ENCODE measurements at places on chromosomes 5 and 9.

- DNase-seq: no peak
Observed at GRCh38 chr5:62306896-62307689, 1.1 kb downstream of the KIF2A start.

DNA sequence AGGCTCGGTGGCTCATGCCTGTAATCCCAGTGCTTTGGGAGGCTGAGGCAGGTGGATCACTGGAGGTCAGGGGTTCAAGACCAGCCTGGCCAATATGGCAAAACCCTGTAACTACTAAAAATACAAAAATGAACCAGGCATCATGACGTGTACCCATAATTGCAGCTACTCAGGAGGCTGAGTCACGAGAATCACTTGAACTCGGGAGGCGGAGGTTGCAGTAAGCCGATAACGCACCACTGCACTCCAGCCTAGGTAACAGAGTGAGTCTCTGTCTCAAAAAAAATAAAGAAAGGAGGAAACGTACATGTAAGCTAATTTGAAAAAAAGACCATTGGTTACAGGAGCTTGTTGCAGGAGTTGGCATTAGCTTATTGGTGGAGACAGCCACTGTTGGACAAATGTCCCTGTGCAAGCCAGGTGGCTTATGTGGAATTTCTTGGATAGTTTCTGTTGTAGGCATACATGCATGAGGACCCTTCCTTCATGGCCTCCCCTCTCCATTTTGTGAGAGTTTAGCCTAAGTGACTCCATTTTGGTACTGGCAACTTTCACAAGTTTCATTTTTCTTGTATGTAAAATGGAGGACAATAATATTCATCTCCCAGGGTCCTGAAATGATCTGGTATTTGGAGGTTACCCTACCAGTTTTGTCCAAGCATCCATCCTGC lies 16.8 kb upstream of the RAB14 start:
- no peak for DNase-seq

- DNase-seq: no peak
Observed at GRCh38 chr5:83848941-83849340, 128.3 kb upstream of the HAPLN1 start.

GRCh38 chr9:105157171-105157583 lies 87.3 kb upstream of the SLC44A1 start:
- peak; percentile 49 for DNase-seq

DNA sequence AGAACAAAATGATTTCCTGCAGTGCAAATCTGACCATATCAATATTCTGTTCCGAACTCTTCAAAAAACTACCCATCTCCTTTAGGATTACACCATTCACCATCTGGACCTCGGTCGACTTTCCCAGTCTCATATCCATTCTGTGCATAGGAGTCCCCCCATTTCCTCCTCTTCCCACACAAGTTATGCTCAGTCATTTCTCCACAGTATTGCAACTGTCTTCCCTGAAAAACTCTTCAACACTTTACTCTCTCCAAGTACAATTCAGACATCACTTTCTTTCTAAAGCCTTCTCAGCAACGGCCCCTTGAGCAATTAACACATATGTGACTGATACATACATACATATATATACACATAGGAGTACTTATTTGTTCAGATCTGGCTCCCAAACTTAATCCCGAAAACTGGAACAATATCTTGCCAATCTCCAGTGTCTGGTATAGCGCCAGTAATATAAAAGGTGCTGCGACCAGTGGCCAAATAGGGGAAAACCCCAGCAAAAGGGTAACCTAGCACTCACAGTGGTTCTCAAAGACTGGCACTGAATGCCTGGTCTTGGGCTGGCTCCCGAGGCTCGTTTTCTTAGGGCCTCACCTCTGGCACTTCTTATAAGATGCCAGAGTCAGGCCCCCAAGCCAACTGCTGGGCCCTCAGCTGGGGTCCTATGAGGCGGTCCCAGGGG lies 629 bp downstream of the ZBTB26 start:
- DNase-seq: no peak

DNA sequence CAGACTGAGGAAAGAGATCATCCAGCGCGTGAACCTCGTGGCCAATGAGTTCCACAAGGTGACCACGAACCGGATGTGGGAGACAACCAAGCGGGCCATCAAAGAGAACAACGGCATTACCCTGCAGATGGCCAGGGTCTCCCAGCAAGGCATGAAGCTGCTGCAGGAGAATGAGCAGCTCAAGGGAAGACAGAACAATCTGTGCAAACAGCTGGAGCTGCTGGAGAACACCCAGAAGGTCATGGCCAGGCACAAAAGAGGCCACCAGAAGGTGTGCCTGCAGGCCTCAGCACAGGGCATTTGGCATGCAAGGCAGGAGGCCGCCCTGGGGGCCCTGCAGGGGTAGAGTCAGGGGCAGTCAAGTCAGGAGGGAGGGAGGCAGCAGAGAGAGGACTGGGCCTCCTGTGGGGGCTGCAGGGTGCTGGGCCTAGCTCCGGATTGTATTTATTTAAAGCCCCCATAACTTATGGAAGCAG lies 4.2 kb downstream of the PTRH1 start:
- DNase-seq: no peak

DNA sequence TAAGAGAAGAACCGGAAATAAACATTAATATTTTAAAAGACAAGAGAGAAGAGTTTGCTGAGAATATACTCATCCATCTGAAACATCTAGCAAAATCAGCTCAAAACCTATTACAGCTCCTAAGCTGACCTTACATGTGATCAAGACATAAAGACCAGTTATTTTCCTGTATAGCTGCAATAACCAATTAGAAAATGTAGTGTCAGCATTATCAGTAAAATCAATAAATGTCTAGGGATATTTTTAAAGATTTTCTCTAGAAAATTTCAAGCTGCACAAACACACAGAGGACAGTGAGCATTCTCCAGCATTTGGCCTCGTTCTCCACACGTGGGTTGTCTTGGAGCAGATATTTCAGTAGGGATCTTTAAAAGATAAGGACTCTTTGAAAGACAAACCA lies 127.6 kb upstream of the CACNA1B start:
- no peak for DNase-seq

GRCh38 chr9:76465442-76466298 lies 6.7 kb downstream of the GCNT1 start:
- no peak for DNase-seq

- DNase-seq: no peak
Observed at GRCh38 chr5:146240951-146241350, 37.5 kb downstream of the RBM27 start.

DNA sequence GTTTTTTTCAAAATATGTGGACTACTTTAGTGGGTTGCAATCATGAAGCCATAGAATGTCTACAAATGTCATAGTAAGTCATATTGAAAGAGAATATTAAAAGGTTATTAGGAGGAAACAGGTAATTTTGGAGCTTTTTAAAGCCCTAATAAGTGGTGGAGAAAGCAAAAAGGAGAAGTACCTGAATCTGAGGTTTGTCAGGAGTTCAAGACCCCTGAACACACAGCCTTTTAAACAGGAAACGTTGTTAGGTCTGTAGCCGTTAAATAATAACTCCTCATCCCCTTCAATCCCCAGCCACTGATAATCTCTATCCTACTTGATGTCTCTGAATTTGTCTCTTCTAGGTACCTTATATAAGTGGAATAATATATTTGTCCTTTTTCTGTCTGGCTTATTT lies 51.1 kb downstream of the SPEF2 start:
- no peak for DNase-seq

DNA sequence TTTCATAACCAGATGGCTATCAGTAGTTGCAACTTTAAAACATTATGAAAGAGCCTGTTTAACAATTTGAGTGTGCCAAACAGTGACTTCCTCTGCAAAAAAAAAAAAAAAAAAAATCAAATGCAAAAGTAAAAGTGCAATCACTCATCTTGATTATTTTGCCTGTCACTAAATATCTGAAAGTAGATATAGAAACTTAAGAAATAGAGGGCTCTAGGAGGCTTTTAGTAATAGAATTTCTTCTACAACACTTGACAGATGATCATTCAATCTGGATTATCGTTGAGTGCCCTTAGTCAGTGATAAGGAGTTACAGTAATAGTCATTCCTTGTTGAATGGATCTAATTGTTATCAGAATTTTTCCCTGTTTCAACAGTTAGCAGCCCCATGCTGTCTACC lies 101.8 kb downstream of the CETN3 start:
- DNase-seq: no peak

GRCh38 chr5:72402959-72403628 lies 82.9 kb downstream of the PTCD2 start:
- no peak for DNase-seq
